Stimulated activated CD4-positive, alpha-beta T cell treated with anti-CD3 and anti-CD28 coated beads, Interleukin-1b, Interleukin-23, amount 100 ng/mL, for 1 hour (primary cell): ENCODE measurements at places on chromosomes 3 and 15.

DNA sequence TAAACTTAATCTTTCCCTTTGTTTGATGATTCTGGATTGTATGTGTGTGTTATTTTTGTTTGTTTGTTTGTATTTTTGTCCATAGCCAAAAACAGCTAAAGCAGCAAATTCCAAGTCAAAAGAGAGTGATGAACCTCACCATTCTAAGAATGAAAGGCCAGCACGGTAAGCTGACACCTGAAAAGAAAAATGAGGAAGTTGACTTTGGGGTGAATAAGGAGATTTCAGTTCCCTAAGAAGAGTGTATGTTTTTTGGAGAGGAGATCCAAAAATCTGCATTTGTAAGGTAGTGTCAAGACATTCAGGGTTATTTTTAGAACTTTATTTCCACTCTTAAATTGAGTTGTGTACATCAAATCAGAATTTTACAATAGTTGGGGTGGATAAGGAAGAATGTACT is 52.3 kb upstream of the UTS2B start:
- DNase-seq = no peak

- DNase-seq = no peak
These were observed 146.9 kb downstream of the CLSTN2 start for GRCh38 chr3:140081887-140082286.

DNA sequence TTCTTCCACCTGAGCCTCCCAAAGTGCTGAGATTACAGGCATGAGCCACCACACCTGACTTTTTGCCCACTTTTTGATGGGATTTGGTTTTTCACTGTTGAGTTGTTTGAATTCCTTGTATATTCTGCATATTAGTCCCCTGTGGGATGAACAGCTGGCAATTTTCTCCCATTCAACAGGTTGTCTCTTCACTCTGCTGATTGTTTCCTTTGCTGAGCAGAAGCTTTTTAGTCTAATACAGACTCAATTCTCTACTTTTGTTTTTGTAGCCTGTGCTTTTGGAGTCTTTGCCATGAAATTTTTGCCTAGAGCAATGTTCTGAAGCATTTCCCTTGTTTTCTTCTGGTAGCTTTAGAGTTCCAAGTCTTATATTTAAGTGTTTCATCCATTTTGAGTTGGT is 62.7 kb upstream of the MFGE8 start:
- no peak for DNase-seq

DNA sequence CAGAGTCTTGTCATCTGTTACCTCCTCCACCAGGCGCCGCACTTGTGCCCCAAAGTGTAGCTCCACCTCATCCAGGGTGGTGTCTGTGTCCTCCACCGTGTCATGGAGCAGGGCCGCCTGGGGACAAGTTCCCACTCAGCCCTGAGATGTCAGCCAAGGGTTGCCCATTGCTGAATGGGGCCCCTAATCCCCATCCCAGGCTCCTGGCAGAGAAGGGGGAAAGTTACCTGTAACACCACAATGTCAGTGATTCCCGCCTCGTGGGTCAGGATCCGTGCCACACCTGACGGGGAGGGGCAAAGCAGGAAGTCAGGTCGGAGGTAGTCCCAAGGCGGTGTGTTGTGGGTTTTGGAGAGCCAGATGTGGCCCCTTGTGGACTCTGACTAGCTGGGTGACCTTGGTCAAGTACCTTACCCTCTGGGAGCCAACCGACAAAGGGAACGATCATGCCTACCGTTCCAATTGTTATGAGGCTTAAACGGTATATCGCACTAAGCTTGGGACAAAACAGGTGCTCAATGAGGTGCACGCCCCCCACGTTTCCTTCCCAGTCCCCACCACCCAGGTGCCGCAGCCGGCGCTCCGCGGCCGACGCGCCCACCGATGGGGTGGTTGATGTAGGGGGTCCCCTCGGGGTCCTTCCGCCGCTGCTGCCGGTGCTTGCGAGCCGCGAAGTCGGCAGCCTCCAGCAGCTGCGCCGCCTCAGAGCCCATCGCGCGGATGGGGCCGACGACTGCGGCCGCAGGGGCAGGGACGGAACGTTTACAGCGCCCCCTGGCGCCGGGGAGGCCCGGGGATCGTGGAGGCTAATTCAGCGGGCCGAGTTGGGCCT is at the start of gene HDDC3:
HDDC3 (minus strand) TSS at position 722 of the 832 bp plus-strand sequence; CDS start at position 713, 9 bp downstream.
- peak; percentile 74 for DNase-seq

GRCh38 chr3:147773116-147773630 is 364.0 kb downstream of the ZIC1 start:
- DNase-seq = no peak

DNA sequence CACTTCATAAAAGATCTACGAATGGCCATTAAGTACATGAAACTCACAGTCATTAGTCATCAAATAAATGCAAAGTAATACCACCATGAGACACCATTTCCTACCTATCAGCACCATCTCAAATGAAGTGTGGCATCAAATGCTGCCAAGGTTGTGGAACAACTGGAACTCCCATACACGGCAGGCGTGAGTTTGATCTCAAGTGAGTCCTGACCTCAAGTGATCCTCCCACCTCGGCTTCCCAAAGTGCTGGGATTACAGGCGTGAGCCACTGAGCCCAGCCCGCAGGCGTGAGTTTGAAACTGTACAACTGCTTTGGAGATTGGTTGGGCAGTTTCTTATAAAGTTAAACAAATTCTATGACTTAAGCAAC is 28.8 kb upstream of the HDAC11 start:
- DNase-seq = no peak

DNA sequence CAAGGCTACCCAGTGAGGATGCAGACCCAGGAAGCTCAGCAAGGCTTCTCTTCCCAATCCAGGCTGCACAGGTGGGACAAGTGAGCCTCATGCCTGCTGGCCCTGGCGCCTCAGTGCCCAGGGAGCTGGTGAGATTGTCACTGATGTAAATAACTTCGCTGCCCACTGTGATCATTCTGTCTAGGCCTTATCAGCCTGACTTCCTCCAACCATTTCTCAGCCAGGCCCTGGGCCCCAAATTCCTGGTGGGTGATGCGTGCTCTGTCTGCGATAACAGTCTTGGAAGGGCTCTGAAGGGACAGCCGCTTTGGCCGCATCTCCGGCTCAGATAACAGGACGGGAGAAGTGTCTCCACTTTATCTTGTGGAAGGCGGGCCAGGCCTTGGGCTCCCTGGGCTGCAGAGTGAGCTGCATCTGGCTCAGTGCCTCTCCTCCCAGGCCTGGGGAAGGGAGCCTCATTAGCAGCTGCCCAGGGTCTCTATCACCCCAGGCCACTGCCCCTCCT is 2.2 kb upstream of the FBLN2 start:
- no peak for DNase-seq

- DNase-seq = no peak
These were observed 5.6 kb downstream of the RBP1 start for GRCh38 chr3:139533781-139534454.

DNA sequence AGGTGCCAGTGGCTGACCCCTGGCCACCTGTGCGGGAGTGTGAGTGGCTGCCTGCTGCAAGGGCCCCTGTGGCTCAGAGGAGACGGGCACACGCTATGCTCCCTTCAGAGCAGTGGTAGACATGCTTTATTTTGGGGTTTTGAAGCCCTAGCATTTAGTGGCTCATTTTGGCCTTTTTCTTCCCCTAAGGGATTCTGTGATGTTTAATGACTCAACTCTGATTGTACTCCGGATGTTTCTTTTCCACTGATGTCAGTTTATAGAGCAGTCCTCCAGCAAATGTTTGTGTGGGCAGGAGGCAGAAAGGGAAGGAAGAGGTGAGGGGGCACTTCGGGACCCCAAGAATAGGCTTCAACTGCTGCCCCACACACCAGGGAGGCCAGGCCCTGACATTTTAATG is 288.9 kb upstream of the C2CD4B start:
- DNase-seq = no peak

- no peak for DNase-seq
These were observed 235.1 kb downstream of the CD47 start for GRCh38 chr3:107855710-107856109.

DNA sequence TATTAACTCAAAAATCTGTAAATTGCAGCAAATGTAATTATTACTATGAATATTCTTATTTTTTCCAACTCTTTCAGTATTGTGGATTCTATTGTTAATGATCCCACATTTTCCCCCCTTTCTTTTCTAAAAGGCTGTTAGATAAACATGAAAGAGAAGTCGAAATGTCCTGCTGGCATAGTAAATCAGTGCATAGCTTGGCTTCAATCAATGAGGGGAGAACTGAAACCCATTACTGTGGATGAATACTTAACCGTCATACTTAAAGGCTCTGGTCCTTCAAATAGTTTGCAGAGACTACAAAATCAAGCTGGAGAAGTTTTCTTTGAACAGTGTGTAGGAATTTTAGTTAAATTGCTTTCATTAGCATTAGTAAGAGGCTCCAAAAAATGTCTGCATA is 667.9 kb downstream of the CADM2 start:
- DNase-seq = no peak

- no peak for DNase-seq
These were observed 233.2 kb downstream of the ZBBX start for GRCh38 chr3:167146911-167147310.

DNA sequence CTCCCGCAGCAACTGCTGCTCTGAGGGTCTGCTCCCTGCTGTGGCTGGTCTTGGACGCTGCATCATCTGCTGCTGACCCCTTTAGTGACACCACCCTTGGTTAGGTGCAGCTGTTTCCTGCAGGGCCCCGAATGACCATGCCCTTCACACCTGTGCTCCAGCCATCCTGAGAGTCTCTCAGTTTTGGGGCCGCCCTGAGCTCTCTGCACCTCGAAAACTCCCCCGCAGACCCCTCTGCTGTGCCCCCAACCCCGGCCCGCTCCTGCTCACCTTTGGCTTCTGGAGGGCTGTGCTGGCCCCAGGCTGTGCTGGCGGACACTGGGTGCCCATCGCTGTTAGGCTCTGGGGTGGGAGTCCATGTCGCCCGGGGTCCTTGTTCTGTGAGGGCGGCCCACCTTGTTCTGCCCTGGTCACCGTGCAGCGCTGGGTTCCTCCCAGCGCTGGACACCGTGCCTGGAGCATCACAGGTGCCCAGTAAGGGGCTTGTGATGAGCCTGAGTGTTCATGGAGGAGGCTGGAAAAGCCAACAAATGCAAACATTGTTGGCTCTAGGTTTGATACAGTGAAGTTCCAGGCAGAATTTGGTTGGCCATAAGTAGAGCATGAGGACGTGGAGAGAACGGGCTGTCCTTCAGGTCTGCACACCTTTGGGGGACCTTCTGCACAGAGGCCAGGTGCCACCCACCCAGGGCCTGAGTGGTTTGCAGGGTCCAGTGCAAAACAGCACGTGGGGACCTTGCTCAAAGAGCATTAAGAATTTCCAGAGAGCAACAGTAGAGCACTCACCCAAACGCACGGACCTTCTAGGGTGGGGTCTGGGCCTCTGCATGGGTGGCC is 12.3 kb downstream of the ABTB1 start:
- DNase-seq = no peak

GRCh38 chr3:4582624-4583023 is 89.5 kb downstream of the ITPR1 start:
- no peak for DNase-seq

DNA sequence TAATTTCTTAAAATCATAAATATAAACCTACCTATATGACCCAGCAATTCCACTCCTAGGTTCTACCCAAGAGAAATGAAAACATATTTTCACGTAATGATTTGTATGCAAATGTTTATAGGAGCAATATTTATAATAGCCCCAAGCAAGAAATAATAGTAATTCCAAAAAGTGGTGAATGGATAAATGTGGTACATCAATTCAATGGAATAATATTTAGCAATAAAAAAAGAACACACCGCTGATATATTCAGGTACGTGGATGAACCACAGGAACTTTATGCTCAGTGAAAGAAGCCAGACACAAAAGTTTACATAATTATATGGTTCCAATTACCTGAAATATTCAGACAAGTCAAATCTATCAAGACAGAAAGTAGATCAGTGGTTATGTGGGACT is 49.9 kb downstream of the ACAD9 start:
- DNase-seq = no peak

GRCh38 chr3:12992629-12993516 is 80.4 kb downstream of the IQSEC1 start:
- no peak for DNase-seq

GRCh38 chr3:151398895-151399294 is 14.3 kb upstream of the P2RY12 start:
- no peak for DNase-seq

GRCh38 chr3:87336761-87337160 is 60.4 kb upstream of the POU1F1 start:
- no peak for DNase-seq

- no peak for DNase-seq
These were observed 284.6 kb upstream of the RARB start for GRCh38 chr3:25143356-25144025.

DNA sequence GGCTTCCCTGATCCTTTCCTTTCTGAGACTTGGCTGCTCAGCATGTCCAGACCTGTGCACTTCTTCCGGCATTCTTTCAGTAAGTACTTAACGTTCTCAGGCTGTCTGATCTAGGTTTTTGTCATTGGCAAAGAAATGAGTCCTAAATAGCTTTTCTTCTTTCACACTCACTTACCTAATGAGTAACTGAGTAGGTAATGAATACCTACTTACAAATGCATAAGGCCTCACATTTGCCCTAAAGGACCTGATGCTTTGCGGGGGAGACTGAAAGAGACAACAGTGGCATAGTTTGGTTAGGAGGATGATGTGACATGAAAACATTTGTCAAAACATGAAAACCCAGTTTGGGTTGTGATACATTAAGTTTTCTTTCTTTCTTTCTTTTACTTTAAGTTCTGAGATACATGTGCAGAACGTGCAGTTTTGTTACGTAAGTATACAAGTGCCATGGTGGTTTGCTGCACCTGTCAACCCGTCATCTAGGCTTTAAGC is 516.7 kb upstream of the CFAP20DC start:
- DNase-seq = no peak

DNA sequence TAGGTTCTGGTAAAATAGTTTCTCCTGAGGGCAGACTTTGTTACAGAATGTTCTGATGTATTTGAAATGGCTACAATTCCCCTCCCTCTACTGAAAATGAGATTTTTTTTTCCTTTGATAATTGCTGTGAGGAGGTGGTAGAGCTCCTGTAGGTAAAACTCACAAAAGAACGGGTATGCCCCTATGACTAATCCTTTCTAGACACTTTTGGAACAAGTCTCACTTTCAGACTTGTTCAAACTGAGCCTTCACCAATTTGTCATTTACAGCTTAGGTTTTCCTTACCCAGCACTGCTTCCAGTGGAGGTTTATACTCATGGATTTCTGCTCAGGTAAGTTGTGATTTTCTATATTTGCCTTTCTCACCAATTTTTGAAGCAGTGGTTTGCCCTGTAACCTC is 115.6 kb downstream of the NLGN1 start:
- DNase-seq = no peak

DNA sequence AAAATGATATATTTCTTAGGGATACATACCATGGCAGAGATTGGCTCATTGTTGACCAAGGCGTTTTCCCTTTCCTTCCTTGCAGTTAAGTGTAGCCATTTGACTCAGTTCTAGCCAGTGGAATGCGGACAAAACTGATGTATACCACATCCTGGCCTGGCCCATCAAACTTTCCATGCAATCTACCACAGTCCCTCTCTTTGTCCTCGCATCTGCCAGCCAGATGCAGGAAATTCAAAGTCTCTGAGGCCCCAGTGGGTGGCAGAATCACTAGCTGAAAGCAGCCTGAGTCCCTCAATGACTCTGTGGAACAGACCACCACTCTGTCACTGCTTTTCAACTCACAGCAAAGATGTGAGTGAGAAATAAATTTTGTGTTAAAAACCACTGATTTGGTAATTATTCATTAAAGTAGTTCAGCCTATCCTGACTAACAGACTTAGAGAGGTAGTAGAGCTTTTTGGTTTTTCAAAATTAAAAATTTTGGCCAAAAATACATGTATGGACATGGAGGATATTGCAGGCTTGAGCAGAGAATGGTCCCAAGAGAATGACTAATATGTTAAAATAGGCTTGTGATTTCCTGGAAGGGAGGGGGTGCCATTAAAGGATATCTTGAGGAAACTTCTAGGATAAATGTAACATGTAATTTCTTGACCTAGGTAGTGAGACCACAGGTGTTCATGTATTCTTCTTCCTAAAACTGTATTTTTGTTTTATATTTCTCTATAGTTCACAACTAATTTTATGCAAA is 10.9 kb downstream of the LRRFIP2 start:
- no peak for DNase-seq
